ENCODE measurements at places on chromosomes 16 and 17.

DNA sequence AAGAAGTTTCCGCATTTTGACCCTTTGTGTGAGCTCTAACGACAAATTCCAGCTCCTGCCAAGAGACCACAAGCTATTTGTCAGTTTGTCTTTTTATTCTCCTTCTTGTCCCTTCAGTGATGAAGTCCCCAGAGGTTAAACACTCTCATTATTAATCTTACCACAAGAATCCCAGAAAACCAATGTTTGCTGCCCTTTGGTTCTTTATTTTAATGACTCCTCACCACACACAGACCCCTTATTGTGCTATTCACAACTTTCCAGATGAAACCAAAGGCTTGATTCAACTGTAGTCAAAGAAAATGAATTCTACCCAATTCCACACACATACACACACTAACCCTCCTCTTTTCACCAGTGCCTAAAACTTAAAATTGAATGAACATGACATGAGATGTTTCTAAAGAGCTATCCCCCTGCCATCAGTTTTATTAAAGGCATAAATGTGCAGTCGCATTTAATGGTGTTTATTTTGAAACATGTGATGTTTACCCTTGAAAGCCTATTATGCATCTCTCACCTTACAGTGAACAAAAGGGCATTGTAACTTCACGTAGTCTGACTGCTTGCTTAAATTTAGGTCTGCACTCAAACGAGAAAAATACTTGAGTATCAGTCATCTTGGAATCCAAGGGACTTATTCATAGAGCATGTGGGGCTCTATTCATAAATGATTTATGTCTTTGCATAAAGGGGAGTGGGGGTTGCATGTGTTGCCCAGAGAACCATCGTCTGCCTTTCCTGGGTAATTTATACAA, 44.1 kb downstream of the PCTP start:
- no peak for DNase-seq

- DNase-seq = no peak
Measured at GRCh38 chr17:75475851-75476250, 19.4 kb downstream of the TMEM94 start.

DNA sequence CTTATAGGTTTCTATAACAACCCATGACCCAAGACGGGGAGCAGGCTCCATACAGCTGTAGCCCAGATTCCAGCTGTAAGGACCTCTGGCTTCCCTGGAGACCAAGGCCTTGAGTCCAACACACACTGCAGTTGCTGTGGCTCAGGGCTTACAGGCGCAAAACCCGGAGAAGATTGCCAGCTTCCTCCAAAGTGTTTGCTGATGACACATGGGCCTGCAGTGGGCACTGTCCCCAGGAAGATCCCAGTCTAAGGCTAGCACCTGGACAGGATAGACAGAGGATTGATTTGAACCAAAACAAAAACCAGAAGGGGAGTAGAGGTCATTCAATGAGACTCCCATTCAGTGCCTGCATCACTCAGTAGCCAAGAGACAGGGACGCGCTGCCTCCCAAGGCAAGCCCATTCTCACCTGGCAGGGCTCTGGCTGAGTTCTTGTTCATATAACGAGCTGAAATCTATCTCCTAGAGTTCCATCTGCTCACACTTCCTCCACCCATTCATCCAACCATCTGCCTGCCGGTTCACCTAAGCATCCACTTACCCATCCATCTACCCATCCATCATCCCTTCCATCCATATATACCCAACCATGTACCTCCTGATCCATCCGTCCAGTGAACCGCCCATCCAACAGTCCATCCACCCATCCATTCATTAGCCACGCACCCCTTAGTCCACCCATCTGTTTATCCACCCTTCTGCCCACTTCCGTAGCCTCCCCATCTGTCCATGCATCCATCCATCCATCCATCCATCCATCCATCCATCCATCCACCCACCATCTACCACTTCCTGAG, 10.2 kb downstream of the RAB11FIP4 start:
- no peak for DNase-seq

DNA sequence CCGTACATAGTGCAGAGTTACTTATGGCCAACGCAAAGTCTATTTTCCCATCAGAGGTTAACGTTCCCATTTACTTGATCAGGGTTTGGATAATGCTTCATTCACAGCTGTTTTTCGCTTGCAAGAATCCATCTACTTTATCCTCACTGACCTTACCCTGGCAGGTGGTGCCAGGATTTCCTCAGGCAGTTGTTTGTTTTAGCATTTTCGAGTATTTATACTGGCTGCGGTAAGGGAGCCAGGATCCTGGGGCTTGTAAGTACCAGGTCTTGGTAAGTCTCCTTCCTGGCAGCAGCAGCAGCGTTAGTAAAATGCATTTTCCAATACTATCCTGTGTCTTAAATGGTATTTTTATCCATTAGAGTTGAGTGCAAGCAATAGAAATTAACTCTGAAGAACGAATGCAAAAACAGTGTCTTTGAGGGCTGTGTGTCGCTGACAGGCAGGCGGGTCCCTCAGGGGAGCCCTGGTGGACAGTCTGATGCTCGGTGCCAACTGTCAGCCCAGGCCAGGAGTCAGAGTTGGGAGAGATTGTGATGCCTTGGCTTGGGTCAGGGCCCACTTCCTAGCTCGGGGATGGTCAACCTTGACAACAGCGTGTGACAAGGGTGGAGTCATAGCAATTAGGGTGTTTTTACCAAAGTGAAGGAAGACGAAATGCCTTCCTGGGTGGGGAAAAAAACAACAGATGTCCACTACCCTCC, 92.4 kb upstream of the HSBP1 start:
- no peak for DNase-seq

DNA sequence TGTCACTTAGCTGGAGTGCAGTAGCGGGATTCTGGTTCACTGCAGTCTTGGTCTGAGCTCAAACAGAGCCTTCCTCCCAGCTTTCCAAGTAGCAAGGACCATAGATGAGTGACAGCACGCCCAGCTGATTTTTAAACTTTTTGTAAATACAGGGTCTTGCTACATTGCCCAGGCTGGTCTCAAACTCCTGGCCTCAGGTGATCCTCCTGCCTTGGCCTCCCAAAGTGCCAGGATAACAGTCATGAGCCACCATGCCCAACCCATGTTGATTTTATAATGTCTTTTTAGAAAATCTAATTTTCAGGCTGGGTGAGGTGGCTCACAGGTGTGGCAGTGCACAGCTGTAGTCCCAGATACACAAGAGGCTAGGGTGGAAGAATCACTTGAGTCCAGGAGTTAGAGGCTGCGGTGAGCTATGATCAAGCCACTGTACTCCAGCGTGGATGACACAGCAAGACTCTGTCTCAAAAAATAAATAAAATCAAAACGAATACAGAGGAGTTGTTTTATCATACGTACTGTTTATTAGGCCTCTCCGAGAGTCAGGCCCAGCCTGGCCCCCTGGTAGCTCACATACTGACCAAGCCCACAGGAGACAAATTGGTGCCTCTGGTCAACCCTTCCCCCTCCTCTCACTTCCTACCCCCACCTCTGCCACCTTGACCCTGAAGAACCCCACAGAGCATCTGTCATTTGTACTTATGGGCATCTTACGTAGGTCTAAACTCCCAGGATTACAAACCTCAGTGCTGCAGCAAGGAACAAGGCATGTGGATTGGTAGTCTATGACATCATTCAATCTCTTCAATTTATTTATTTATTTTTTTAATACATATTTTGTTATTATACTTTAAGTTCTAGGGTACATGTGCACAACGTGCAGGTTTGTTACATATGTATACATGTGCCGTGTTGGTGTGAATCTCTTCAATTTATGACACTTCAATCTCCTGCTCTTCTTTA, 13.6 kb downstream of the C16orf86 start:
- no peak for DNase-seq

DNA sequence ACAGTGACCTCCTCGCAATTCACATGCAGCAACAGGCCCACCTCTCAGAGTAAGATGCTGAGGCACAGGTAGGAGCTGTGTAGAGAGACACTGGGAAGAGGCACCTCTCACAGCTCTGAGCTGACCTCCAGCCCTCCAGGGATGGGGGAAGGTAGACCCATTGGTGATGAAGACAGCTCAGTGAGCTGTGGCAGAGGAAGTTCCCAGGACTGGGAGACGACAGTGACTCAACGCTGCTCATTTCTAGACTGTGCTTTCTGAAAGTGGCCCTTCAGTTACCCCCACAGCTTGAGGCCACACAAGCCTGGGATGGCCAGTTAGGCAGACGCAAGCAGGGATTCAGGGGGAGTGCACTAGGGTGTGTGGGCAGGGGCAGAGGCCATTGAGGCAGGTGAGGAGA, 2073.2 kb downstream of the TP53TG3F start:
- DNase-seq = no peak

DNA sequence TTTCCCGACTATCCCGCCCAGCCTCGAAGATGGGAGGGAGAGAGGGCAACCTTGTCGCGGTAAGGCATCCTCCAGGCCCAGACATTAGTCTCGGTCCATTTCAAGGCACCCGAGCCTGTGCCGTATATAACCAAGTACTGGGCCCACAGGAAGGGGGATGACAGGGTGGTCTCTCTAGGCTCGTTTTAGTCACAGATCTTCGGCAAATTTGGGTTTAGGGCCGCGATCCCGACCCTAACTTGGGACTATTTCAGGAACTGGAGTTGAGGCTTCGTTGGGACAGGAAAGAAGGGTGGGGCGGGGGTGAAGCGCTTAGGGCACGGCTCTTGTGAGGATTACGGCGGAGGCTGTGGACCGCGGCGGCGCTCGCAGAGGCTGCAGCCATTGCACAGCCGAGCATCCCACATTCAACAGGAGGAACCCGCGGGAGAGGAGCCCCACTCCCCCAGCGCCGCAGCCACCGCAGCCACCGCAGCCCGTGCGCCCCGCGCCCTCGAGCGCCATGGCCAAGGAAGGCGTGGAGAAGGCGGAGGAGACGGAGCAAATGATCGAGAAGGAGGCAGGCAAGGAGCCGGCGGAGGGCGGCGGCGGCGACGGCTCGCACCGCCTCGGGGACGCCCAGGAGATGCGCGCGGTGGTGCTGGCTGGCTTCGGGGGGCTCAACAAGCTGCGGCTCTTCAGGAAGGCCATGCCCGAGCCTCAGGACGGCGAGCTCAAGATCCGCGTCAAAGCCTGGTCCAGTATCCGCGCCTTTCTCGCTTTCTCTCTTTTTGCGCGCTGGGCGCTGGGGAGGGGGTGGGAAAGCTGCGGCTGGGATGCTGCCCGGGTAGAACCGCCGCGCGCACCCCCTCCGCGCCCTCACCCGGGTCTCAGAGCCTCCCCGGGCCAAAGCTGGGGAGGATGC, at the start of gene VAT1L:
TSS of gene VAT1L (plus strand) at position 384 of the 904 bp plus-strand sequence. CDS start at position 503, 119 bp downstream.
- peak; percentile 53 for DNase-seq

DNA sequence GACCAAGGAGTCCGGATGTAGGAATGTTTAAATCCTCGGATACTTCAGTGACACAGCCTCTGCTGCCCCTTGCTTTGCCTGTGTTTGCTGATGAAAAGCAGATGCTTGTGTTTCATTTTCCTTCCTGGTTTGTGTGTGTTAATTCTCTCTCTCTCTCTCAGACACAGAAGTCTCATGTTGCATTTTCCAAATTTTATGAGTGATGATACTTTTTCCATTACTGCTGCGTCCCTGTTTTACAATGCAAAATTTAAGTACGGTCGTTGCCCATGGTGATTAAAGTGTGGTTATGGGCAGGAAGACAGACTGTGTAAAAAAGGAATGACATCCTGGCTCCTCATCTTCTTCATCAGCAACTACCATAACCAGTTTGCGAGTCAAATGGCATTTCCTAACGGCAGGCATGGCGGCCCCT, 5.7 kb downstream of the RMI2 start:
- no peak for DNase-seq

DNA sequence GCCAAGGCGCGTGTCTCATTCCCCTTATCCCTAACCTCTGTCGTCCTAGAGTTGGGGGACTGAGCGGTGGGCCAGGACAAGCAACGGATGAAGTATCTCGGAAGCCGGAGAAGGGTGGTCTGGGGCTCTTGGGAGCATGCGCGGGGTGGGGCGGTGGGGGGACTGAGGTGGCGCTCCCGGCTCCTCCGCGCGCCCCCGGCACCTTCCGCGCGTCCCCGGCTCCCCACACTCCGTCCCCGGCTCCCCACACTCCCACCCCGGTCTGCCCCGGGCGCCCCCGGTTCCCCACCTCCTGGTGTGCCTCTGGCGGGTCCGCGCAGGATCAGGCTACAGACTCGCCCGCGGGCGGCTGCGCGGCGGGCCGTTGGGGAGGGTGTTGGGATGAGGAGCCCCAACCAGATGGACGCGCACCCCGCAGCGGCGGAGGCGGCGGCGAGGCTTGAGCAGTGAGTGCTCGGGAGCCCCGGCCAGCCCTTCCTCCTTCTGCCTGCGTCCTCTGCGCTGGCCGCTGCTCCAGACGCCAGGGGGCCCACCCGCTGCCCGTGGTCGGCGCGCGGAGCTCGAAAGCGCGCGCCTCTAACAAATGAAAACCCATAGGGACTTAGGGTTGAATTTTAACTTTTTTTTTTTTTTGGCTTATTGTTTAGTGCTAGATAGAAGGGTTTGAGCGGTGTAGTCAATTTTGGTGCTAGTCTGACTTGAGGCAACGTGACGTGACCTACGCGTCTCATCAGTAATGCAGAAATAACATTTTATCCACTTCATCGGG, 5.6 kb upstream of the CRYM start:
- DNase-seq = peak; percentile 45

DNA sequence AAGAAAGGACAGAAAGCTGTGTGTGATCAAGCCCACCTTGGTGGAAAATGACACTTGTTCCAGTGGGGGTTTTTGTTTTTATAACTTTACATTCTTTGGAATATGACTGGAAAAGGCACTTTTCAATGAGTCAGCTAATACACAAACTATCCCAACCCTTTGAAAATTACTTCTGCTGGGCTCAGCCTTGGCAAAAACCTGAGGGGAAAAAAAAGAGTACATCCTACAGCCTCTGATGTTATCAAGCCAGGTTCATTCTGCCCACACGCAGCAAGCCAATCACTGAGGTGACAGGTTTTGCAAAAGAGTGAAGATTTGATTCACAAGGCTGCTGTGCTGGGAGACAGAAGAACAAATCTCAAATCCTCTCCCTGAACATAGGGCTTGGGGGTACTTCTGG, 484.5 kb upstream of the ERCC4 start:
- DNase-seq = no peak

DNA sequence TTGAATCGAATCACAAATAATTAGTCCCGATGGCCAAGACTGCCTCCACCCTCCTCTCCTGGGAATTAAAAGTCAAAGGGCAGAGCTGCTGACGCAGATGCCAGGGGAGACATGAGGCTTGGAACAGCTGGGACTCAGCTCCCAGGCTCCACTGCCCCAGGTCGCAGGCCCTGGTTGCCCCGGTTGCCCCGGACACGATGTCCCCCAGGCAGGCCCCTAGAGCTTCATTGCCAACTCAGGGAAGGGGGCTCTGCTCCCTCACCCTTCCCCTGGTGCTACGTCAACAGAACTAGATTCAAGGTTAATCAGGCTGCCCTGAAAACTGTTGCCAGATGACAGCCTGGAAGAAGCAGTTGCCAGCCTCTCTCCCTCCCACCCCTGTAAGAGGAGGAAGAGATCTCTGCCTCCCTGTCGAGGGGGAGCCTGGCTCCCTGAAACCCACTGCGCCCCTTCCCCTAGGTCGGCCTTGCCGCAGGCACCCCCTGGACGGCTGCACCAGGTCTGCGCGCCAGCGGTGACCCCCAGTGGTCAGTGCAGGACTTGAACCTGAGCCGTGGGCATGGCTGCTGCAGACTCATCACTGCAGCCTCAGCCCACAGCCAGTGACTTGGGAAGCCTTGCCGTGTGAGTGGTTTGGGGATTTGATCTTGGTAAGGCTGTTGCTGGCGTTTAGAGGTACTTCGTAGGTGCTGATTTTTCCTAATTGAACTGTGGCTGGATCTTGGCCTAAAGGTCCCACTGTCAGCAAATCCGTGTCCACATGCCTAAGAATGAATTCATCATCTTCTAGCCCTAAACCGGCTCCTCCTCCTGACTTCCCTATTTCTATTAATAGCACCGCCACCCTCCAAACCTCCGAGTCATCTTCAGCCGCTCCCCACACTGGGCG, 84.1 kb upstream of the TOB1 start:
- peak; percentile 74 for DNase-seq

Data from stimulated activated effector memory CD8-positive, alpha-beta T cell treated with anti-CD3 and anti-CD28 coated beads, Interleukin-12 subunit alpha, Interleukin-12 subunit beta, amount 100 ng/mL, for 72 hours (primary cell).